ENCODE measurements at places on chromosomes 7 and 10. TPM values are rescaled to one million over a fixed set of nuclear protein-coding genes. Genes with fewer than 3 reads are reported as not detected.

Gene BTAF1
- 39.4 TPM for total RNA-seq

Gene C10orf53
- not detected for total RNA-seq

Gene UPK3BL2
- 17.1 TPM for total RNA-seq

Gene HACD1
- 33.0 TPM for total RNA-seq

Gene CRYGN
- total RNA-seq: not detected

Gene LDB3
- not detected for total RNA-seq

Measured in tracheal epithelial cell (primary cell).